ENCODE measurements at places on chromosomes 2 and 18.

- no peak for DNase-seq
Observed at GRCh38 chr18:55577812-55578539, 10.0 kb downstream of the TCF4 start.

GRCh38 chr2:83217854-83218253 is 1241.2 kb downstream of the SUCLG1 start:
- DNase-seq, result no peak

DNA sequence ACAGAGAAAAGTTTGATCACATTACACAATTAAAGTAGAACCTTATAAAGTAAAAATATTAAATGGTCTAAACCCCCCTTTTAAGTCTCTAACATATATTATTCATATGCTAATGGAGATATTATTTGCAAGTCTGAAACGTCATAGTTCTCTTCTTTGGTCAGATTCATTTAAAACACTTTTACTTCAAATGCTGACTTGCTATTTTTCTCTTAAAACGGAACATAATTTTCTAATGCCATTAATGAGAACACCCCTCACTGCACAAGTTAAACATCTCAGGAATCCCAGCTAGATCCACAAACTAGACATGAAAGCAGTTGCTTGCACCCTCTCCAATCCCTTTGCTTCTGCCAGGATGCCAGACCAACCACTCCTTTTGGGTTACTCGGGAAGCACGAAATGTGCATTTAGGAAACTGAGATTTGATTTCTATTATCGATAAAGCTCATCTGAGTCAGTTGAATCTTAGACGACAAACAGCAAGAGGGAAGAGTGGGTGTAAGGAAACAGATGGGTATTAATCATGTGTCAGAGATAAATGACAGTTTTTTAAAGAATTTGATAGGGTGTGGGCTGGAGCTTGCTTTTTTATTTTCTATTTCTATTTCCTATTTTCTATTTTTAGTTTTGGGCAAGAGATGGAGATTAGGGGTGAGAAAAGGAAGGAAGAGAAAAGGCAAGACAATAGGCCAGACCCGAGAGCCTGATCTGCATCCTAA is 1.5 kb downstream of the ADD2 start:
- DNase-seq, result no peak

GRCh38 chr18:69951182-69951581 is 3.5 kb upstream of the CD226 start:
- DNase-seq, result no peak

DNA sequence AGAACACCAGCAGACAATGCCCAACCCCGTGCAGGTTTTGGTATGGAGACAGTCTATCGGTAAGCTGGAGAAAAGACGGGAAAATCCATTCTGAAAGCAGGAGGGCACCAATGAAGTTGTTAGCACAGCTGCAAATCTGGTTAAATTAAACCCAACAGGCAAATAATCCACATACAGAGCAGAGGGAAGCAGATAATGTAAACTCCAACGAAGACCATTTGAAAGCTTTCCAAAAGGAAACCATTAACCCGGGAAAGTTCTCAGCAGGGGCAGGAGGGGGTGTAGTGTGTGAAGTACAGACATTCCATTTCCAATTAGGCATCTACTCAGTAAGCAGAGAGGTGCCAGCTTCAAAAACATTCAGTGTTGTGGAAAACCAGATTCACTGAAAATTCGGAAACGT is 10.3 kb downstream of the EDAR start:
- no peak for DNase-seq

- no peak for DNase-seq
Observed at GRCh38 chr2:160371251-160372009, 122.2 kb downstream of the RBMS1 start.

GRCh38 chr2:131517106-131517831 is 10.4 kb upstream of the CCDC74A start:
- no peak for DNase-seq
